ENCODE measurements at places on chromosomes 1 and 21. TPM values are rescaled to one million over a fixed set of nuclear protein-coding genes. Genes with fewer than 3 reads are reported as not detected.

Gene LCE5A
- not detected for total RNA-seq

Gene OR2T33
- not detected for total RNA-seq

Gene MYOC
- 11.1 TPM for total RNA-seq

Gene FNDC7
- total RNA-seq = 0.07 TPM

Gene ZSWIM5
- 0.53 TPM for total RNA-seq

- no peaks in the 10 kb centered on the region for H3K36me3 ChIP-seq
- DNase-seq = no peak
- no peak overlapping the region for H3K27ac ChIP-seq
- no peaks in the 10 kb centered on the region for H3K27me3 ChIP-seq
- H3K4me3 ChIP-seq = no peak overlapping the region
These were observed 157.2 kb upstream of the COL11A1 start for GRCh38 chr1:103265551-103265950.

DNA sequence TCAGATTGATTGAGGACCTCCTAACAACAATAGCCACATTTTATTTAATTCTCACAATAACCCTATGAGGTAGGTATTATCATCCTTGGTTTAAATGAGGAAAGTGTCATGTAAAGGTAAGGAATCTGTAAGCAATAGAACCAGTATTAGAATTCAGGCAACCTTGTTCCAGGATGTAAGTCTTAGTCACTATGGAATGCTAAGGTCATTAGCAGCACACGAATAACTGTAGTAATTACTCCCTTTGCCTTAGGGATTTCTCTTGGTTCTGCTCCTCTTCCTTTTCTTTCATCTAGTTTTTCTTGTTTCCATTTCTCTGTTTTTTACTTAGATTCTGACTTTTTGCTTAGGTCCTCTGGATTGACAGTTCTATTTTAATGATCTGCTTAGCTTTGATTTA is 23.1 kb upstream of the ATP6V1G3 start:
- no peaks in the 10 kb centered on the region for H3K36me3 ChIP-seq
- no peak overlapping the region for H3K4me3 ChIP-seq
- H3K4me1 ChIP-seq = no peaks in the 10 kb centered on the region

DNA sequence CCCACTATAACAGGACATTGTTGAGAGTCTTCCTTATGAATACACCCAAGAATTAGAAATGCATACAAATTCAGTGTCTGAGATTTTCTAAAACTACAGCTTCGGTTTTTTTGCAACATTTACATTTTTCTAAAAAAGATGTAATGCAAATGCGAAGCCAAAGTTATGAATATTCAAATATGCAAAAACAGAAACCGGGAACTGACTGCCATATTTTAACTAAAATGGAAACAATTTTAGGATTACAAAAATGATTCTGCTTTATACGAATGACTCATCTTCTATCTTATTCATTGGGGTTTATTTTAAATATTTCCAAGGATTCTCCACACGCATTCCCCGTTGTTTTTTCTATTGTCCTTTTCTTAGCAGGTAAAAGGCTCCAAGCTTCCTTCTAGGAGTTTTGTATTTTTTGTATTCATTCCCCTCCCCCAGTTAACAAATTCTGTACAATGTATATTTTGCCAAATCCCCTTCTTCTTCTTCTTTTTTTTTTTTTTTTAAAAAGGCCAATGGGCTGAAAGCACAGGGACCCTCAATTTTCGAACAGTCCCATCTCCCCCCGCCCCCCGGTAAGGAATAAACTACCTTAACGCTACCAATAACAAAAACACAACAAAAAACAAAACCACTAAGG is 1.0 kb downstream of the ARPC5 start:
- no peak for DNase-seq
- peak overlapping the region; percentile 79 for H3K4me3 ChIP-seq
- H3K36me3 ChIP-seq = peaks cover 11% of the 10 kb centered on the region
- H3K4me1 ChIP-seq = peaks cover 33% of the 10 kb centered on the region
- no peaks in the 10 kb centered on the region for H3K27me3 ChIP-seq

DNA sequence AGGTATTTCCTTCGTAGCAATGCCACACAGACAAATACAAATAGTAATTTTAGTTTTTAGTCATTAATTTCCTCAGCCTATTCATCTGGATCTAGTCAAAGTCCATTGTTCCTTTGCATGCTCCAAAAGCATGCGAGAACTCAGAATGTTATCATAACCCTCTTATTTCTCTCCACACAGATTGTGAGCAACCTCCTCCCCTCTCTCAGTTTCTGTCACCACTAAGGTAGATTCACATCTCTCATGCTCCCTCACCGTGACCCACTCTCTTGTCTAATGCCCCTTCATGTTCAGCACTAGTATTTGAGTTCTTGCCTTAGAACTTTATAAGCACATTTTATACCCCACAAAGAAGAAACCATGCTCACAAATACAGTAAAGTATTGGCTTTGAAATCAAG is 582.4 kb downstream of the PLA2G4A start:
- no peaks in the 10 kb centered on the region for H3K27me3 ChIP-seq
- no peak for DNase-seq

- DNase-seq = peak; percentile 71
- H3K27me3 ChIP-seq = no peaks in the 10 kb centered on the region
- peak within 1 kb of the TSS; percentile 97 for H3K4me3 ChIP-seq
- no peaks in the 10 kb centered on the region for H3K36me3 ChIP-seq
- peaks cover 30% of the 10 kb centered on the region for H3K4me1 ChIP-seq
These were observed at the start of gene ZBTB37 for GRCh38 chr1:173868266-173869020. ZBTB37 (plus strand) TSS chr1:173868380; CDS start chr1:173870226, 1,846 bp downstream.

DNA sequence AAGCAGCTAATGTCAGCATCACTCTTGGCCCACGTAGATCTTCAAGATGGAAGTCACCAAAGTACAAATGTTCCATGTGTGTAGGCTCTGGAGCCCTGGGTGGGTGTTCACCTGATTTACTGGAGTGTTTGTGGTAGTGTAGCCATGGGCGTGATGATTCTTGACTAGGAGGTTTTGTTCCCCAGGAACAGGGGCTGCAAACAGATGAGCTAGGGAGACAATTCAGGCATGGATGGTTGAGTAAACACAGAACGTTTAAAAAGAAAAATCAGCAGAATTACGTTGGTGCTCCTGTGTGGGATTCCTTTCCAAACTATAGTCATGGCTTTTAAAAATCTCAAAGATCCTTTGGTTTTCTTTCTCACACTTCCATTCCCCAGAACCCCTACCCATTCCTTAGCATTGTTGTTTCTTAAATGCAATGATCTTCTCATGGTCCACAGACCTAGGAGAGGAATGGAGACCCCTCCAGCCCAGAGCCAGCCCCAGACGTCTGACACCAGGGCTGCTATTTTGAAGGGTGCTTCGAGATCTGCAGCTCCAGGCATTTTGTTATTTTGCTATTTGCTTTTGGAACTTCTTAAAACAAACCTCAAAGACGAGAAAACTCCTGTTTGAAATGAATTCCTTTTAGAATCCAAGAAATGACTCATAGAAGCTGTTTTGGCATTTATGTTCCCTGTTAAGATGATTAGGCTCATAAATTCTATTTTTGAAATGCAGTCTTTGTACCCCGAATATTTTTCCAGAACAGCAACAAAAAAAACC is 115.1 kb downstream of the ETS2 start:
- peak overlapping the region; percentile 30 for H3K27ac ChIP-seq
- H3K27me3 ChIP-seq = no peaks in the 10 kb centered on the region
- no peak for DNase-seq
- H3K4me3 ChIP-seq = no peak overlapping the region
